ENCODE measurements at places on chromosomes 2 and 18.

GRCh38 chr2:26946841-26947784 lies 23.3 kb upstream of the MAPRE3 start:
- DNase-seq: no peak

DNA sequence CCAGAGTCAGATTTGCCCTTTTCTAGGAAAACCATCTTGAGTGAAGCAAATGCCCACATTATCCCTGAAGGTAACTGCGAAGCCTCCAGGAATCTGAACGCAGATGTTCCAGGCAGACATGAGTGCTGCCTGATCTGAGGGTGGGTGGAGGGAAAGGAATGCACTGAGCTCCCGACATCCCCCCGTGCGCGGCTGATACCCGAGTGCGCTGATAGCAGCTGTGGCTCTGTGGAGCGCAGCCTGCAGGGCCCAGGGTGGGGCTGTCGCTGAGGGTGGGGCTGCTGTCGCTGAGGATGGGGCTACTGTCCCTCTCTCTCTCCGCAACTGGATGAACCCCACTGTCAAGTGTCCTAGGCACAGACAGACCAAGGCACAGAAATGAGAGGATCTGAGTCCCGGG lies 82.4 kb downstream of the GFPT1 start:
- no peak for DNase-seq

DNA sequence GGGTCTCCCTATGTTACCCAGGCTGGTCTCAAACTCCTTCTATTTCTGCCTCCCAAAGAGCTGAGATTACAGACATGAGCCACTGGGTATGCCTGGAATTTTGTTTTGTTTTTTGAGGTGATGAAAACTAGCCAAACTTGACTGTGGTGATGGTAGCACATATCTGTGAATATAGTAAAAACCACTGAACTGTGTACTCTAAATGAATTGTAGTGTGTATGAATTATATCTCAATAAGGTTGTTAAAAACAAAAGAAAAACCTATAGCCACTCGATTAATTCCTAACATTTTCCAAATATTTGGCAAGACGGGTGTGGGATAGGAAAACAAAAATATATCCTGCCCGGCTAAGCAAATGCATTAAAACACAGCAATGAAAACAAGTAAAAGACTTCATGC lies 1302.3 kb upstream of the CHAC2 start:
- no peak for DNase-seq

- no peak for DNase-seq
These were observed 25.1 kb downstream of the CDK15 start for GRCh38 chr2:201831469-201831868.

GRCh38 chr2:176078541-176079284 lies 5.0 kb downstream of the EVX2 start:
- no peak for DNase-seq

DNA sequence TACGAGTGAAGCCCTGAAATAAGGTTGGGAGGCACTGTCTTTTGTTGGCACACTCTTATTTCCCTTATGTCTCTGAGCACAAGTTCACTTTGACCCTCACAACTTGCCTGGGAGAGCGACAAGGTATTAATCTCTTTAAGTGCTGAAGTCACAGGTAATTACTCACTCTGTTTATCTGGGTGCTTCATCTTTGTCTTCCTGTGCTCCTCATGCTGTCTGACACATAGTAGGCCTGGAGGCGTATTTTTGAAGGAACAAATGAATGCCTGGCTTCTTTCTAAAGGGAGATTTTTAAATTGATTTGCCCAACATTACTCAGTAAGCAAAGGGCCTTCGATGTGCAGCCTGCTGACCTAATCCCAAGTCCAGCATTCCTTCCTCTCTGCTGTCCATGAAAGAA lies 507.1 kb upstream of the TNP1 start:
- DNase-seq: no peak

- DNase-seq: no peak
These were observed 982 bp downstream of the HJURP start for GRCh38 chr2:233853353-233853752.

DNA sequence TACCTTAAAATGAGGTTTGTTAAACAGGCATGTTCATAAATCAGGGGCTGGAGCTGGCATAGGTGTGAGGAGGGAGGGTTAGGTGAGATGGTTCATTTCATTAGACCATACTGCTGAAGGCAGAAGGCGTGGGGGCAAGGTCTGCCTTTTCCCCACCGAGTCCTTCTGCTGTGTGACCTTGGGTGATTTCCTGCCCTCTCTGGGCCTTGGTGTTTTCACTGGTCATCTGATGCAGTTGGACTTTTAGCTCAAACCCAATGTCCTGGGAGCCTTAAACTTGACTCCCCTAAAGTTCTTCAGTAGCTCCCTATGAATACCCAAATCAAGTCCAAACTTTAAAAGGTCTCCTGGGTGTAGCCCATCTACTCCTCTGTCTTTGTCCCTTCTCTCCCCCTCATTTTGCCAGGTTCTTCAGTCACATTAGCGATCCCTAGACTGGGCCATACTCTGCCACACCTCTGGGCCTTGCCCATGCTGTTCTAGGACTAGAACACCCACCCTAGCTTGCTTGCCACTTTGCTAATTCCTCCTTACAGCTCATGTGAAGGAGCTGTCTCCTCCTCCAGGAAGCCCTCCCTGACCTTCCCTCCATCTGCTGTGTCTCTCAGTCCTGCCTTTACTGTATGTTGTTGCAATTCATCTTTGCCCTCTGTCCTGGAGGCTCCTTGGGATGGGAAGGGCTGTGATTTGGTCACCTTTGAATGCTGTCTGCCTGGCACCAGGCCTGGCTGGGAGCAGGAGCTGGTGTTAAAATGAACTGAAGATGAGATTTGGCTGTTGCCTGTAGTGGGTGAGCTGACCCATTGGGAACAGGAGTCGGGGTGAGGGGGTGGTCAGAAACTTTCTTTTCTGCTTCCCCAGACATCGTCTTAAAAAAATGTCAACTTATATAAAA lies 85.4 kb upstream of the HS6ST1 start:
- no peak for DNase-seq

- no peak for DNase-seq
These were observed 44.5 kb downstream of the DOCK10 start for GRCh38 chr2:224997802-224998201.

- no peak for DNase-seq
These were observed 107.3 kb downstream of the USP34 start for GRCh38 chr2:61363580-61363979.

- DNase-seq: no peak
These were observed 98.8 kb upstream of the TAF1B start for GRCh38 chr2:9744256-9745004.

DNA sequence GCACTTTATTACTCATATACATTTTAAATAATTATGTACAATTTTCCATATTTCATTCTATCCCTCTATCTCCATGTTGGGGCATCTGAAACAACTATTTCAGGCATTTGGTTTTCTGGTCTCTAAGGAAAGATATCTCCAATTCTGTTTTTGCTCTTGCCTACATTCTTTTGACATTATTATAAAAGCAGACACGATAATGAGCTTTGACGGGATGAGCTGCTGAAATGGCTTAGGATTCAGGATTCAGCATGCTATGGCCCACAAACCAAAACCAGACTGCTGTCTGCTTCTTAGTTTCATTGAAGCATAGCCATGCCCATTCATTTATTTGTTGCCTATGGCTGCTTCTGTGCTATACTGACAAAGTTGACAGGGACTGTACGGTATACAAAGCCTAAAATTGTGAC lies 42.7 kb upstream of the GLS start:
- no peak for DNase-seq

DNA sequence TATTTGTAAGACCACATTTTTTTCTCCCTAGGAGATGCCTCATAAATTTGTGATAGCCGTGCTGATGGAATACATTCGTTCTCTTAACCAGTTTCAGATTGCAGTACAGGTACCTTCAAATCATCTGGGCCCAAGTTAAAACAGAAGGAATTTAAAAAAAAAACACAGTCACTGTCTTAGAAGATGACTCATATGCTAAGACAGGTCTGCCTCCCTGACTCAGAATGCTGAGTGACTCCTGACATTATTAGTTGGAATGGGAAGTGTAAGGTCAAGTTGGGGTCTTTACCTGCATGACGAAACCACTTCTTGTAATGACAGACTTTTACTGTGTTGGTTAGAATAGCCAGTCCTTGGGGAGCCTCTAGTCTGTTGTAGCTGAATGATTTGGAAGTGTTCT lies 26.3 kb downstream of the RMC1 start:
- no peak for DNase-seq

DNA sequence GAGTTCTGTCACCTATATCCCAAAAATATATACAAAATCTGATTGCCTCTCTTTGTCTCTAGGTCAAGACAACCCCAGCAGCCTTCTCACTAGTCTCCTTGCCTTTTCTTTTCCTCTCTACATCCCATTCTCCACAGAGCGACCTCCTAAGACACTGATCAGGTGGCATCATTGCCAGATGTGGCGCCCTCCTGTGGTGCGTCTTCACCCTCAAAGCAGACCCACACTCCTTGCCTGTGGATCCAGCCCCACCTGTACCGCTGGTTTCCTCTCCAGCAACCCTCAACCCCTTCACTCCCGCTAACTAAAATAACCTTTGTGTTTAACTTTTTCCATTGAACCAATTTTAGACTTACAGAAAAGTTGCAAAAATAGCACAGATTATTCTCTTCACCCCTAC lies 273.3 kb downstream of the GLI2 start:
- DNase-seq: no peak

GRCh38 chr18:38444971-38445803 lies 879.6 kb upstream of the CELF4 start:
- no peak for DNase-seq

GRCh38 chr18:38362286-38362792 lies 796.7 kb upstream of the CELF4 start:
- DNase-seq: no peak

DNA sequence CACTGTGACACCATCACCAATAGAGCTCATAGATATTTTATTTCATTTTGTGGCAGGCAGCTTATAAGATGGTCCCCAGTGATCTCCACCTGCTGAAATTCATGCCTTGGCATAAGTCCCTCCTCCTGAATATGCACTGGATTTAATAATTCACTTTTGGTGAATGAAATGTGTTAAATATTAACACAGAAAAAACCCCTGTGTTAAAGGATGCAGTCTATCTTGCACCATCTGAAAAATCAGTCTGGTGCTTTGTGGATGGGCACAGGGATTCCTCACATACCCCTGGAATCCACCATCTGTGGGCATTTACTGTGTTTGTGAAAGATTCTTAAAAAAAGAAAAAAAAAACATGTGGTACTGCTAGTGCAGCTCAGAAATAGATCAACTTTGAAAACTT lies 26.1 kb upstream of the WIPF1 start:
- no peak for DNase-seq

DNA sequence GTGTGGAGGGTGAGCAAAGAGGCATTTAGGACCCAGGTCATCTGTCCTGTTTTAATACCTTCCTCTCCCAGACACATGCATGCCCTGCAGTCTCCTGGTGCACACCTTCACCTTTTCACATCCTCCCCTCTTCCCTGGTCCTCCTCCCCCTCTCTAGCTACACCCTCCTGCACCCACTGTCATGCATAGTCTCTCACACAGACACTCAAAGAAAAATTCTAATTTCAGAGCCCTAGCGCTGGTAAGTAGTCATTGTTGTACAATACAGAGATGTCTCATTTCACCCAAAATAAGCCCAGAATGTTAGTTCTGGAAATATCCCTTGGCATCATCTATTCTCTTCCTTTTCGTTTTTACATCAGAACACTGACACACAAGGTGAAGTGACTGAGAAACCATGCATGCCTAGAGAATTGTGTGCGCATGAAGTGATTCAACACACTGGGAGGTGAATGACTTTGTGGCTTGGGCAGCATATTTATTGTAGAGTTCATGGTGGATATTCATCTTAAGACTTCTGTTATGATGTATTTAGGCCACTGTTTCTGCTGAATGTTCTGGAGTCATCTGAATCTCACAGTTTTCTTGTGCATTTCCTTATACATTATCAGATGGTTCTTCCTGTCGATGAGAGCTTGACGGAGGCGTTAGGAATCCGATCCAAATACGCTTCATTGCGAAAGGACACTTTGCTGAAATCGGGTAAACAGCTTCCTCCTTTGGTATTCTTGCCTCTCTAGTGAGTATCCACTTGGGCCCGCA lies 69.9 kb downstream of the COA5 start:
- DNase-seq: no peak

DNA sequence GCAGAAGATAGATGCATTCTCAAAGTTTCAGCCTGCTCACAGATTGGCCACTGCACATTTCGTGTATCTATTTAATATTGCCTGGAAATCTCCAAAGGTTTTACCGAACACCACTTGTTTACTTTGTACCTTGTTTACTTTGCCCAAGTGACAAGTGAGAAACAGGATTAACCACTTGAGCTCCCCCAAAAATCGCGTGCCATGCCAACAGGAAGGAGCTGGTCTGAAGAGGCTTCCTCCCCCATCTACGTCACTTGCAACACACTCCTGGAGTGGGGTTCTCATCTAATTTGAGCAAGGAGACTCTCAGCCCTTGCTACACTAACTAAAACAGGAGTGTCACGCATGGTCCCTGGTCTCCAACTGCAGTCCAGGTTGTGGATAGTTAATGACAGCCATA lies 212.5 kb upstream of the TMEM200C start:
- DNase-seq: no peak

DNA sequence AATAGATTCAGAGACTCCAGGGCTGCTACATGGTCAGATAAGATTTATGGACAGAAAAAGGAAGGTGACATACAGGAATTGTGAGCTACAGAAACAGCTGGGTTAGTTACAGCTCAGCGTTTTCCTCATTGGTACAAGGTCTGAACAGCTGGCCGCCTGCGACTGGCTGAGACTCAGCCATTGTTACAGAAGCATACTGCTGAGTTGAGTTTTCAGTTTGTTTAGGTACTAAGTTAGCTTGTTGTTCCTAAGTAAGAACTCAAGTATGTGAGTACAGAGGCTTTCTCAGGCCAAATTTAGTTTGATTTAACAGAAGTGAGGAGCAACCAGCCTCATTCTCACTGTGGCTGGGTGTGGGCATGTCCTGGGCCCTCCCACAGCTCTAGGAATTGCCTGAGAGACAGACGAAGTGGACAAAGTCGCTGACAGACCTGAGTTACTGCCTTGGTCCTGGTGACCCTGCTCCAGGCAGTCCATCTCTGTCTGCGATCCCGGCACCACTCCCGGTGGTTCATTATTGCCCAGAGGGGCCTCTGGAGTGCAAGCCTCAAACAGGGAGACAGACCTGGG lies 27.8 kb upstream of the RHOB start:
- DNase-seq: no peak

GRCh38 chr2:102618452-102619413 lies 620 bp upstream of the SLC9A2 start:
- no peak for DNase-seq

DNA sequence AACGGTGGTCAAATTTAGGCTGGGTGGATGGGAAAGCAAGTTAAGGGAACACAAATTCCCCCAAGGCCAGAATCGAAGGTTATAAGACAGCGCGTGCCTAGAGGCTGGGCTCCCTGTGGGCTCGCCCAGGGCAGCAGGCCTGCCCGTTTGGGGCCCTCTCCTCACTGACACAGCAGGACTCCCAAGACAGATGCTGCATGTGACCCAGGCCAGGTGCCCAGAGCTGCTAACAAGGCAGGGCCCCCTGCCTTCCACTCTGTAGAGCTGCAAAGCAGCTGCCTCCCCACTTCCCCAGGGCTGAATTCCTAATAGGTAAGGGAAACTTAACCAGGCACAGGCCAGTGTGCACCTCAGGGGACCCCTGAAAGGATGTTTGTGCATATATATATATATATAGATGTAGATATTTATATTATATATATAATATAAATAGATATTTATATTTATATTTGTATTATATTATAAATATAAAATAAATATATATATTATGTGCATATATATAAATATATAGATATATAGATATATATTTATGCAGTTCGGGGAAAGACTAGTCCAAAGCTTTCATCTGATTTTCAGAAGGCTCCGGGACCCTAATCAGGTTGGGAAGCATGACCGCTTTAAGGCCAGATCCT lies 43.7 kb downstream of the TMEM37 start:
- no peak for DNase-seq

Data from stimulated activated CD8-positive, alpha-beta memory T cell treated with anti-CD3 and anti-CD28 coated beads, Interleukin-15, amount 100 ng/mL, for 4 hours (primary cell).